ENCODE measurements at places on chromosomes 4 and X. TPM values are rescaled to one million over a fixed set of nuclear protein-coding genes. Genes with fewer than 3 reads are reported as not detected.

TMSB15C gene
- 5.4 TPM for total RNA-seq

MUC7 gene
- total RNA-seq, result not detected

CLGN gene
- total RNA-seq, result 0.15 TPM

ARMCX2 gene
- total RNA-seq, result 24.0 TPM

AP1S2 gene
- 33.9 TPM for total RNA-seq

SPATA18 gene
- total RNA-seq, result 2.0 TPM

CFAP47 gene
- total RNA-seq, result not detected

IL13RA1 gene
- 36.7 TPM for total RNA-seq

Measured in B cell (primary cell).